ENCODE measurements at places on chromosomes 7 and 10. TPM values are rescaled to one million over a fixed set of nuclear protein-coding genes. Genes with fewer than 3 reads are reported as not detected.

The CFAP70 gene
- 1.4 TPM for total RNA-seq

The COL17A1 gene
- total RNA-seq = 2.3 TPM

The CFAP58 gene
- total RNA-seq = 0.98 TPM

The SRGN gene
- total RNA-seq = 65.8 TPM

The CHCHD1 gene
- total RNA-seq = 20.9 TPM

The CALN1 gene
- not detected for total RNA-seq

The MKX gene
- total RNA-seq = 0.25 TPM

The OGDHL gene
- under 0.01 TPM for total RNA-seq

The SPDYE8 gene
- not detected for total RNA-seq

The IGFBP1 gene
- not detected for total RNA-seq

The PTF1A gene
- total RNA-seq = not detected

The SUN3 gene
- total RNA-seq = not detected

The EBF3 gene
- total RNA-seq = 14.7 TPM

The CCDC71L gene
- 40.6 TPM for total RNA-seq

Data from fibroblast of the aortic adventitia (primary cell).